ENCODE measurements at places on chromosomes 7 and 10.

- DNase-seq = no peak
Observed at GRCh38 chr7:28230261-28230660, 49.7 kb upstream of the JAZF1 start.

- no peak for DNase-seq
Observed at GRCh38 chr10:47441938-47442337, 42.0 kb downstream of the ANXA8 start.

DNA sequence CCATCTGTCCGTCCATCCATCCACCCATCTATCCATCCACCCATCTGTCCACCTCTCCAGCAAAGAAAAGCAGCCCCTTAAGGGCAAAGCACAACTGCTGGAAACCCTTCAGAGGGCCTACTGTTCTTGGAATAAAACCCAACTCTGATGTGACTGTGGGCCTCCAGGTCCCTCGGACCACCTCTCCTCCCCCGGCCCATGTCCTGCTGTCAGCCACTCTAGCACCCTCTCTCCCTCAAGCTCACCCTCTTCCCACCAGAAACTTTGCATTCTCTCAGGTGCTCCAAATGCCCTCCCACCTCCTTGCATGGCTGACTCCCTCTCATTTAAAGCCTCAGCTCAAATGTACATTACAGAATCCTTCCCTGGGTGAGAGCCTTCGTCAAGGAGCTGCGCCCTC lies 110.3 kb downstream of the ARHGAP22 start:
- no peak for DNase-seq

GRCh38 chr10:75751232-75751631 lies 319.8 kb downstream of the LRMDA start:
- no peak for DNase-seq

GRCh38 chr10:9289811-9290210 lies 1235.3 kb downstream of the GATA3 start:
- DNase-seq = no peak

All from stimulated activated CD4-positive, alpha-beta T cell treated with anti-CD3 and anti-CD28 coated beads, Interleukin-12 subunit alpha, Interleukin-12 subunit beta, amount 100 ng/mL, for 24 hours (primary cell).